Trophoblast cell (in vitro differentiated cells and primary cell): ENCODE measurements at places on chromosomes 16 and 17.

DNA sequence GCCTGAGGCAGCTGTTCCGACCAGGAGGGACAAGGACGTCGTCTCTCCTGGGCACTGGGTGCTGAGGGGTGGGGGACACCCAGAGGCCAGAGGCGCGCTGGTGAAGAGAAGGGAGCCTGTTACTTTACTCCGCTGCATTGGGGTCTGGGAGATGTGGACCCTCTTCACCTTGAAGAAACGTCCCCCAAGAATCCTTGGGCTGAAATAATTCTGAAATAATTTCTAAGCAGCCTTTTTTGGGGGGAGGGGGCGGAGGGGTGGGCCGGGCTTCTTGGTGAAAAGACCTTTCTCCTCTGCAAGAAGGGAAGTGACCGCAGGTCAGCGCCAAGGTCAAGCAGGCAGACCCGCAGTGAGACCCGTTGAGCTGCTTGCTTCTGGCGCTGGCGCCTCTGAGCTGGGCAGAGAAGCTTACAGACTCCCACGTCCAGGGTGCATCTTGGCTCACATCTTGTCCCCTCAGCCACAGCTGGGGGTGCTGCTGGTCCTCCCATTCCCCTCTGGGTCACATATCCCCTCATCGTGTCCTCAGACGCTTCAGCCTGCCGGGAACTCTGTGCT, 1.1 kb downstream of the SYT17 start:
- DNase-seq: peak; percentile 23

DNA sequence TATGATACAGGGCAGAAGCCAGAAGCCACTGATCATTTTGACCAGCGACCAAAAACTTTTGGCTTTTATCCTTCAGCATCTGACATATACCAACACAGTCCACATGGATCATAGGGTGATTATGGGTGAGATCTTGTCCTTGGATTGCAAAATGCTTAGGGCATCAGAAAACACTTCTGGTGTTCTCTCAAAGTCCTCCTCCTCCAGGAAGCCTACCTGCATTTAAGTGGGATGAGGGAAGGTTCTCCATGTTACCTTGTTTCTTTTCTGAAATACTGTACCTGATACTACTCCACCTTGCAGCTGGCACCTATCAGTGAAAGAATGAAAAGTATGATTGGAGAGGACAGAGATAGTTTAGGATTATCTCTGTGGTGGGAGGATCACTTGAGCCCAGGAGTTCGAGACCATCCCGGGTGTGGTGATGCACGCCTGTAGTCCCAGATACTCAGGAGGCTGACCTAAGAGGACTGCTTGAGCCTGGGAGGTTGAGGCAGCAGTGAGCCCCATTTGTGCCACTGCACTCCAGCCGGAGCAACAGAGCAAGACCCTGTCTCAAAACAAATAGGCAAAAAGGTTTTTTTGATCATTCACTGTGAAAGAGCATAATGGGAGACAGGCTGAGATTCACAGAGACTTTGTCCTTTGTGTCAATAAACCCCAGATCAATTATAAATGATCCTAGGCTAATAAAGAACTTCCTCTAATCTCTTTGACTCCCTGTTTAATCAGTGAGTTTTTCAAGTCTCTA, 46.8 kb upstream of the B4GALNT2 start:
- no peak for DNase-seq

DNA sequence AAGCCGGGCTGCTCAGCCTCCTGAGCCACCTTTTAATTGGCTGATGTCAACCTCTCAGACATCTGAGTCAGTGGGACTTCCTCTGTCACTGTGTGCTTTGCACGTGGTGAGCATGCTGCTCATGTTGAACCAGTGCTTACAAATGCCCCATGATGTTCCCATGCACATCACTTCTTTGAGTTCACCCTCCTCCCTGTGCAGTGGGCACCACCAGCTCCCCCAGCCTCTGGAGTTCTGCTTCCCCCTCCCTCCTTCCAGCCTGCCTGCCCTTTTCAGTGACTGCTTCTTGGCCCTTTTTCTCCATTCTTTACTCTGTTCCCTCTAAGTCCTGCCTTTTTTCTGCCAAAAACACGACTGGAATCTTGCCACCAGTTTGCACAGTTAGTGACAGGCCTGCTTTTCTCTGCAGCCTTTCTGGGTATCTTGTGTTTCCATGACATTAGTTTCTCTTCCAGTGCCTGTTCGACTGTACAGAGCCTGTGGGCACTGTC, 41.6 kb downstream of the USP10 start:
- no peak for DNase-seq

GRCh38 chr16:28191364-28191960, 20.3 kb downstream of the XPO6 start:
- no peak for DNase-seq

DNA sequence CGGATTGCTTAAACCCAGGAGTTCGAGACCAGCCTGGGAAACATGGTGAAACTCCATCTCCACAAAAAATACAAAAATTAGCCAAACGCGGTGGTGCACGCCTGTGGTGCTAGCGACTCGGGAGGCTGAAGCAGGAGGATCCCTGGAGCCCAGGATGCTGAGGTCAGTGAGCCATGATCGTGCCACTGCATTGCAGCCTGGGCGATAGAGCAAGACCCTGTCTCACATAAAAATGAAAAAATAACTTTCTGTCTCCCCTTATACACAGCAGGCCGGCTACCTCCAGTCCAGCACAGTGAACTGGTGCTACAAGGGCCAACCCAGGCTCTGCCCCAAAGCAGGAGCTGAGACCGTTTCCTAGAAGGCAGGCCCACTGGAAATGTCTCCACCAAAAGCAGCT, 59.7 kb downstream of the YWHAE start:
- no peak for DNase-seq

- DNase-seq: no peak
Measured at GRCh38 chr16:4601036-4601863, 13.4 kb downstream of the UBALD1 start.

GRCh38 chr16:82046541-82046940, 11.5 kb downstream of the HSD17B2 start:
- DNase-seq: no peak

GRCh38 chr16:56334761-56335160, 90.6 kb downstream of the AMFR start:
- DNase-seq: no peak
